Choroid plexus epithelial cell (primary cell): ENCODE measurements at places on chromosomes 6 and 20.

GRCh38 chr6:109222848-109223247, 127.5 kb downstream of the CEP57L1 start:
- no peak for DNase-seq

DNA sequence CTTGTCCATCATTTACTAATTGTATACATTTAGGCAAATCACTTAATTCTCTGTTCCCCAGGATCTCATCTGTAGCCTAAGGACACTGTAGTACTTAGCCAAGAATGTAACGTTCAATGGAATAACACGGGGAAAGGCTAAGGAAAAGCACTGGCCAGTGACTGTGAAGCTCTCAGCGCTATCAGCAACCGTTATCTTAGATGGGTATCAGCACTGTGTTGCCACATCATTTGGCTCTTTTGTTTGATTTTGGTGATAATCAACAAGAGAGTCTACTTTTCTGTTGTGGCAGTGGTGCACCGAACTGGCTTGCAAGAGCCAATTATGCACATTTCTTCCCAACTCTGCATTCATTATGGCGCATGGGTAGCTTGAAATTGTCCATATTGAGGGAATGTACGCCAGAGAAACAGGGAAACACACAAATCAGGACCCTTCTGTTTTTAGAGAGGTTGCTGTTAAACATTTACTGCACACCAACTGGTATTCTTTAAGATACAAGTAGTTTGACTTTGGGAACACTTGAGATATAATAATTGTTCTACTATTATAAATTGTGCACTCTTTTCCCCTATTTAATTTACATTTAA, 93.7 kb upstream of the C6orf118 start:
- DNase-seq = no peak

DNA sequence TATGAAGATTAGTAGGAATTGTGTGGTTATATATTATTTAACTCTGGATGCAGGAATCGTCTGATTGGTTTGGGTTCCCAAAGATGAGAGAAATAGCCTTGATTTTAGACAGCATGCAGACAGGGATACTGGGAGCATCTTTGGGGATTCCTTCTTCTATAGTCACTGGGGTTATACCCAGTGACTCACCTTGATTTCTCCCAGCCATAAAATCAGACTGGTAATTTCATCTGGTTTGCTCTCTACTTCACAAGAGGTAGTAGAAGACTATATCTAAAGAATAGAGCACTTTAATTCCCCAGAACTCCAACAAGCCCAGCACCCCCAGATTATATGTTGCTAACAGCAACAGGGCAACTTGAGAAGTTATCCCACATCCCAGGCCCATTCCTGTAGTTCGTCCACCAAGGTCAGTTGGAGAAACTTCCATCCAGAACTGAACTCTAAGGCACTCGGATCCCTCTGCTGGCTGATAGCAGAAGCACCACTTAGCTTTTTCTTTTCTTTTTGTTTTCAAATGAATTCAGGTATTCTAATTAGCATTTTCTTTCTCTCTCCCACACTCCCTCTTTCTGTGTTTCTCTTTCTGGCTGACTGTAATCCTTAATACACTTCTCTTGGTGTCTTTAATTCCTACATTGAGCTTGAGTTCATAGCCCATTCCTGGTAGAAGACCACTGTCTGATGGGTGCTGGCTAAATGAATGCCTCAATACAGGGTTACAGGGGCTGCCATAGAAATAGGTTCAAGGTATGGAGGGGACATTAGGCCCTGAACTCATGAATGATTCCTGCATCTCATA, 20.4 kb upstream of the EFHC1 start:
- DNase-seq = peak; percentile 78

- no peak for DNase-seq
These were observed 3.5 kb upstream of the BPI start for GRCh38 chr20:38300438-38300837.

GRCh38 chr6:36599791-36600209, 5.6 kb downstream of the SRSF3 start:
- DNase-seq = peak; percentile 64
